ENCODE measurements at places on chromosomes 16 and 17.

DNA sequence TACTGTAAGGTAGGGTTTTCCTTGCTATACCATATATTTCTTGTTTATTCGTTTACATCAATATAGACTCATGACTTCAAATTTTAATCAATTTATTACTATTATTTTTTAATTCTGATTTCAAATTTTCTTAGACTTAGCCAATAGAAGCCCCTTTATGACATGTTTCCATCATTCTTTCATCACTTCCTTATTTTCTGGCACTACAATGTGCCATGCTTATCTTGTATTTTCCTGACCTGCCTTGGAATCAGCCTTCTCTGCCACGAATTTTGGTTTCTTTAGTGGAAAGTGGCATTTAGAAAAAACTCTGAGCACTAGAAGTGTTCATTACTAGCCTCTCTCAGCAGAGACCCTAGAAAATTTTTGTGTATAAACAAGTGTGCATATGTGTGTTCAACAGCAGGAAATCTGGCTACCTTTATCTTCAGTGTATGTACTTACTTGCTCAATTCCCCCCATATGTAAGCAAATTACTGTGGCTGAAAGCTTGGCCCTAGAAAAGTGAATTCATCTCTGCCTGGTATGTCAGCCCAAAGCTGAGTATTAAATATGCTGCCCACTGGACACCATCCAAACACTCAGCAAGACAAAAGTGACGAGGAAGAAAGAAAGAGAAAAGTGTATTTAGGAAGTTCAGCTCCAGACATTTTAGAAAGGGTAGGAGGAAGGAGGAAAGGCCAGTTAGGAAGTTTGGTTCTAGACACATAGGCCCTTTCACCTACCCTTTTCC, 4.0 kb downstream of the STXBP4 start:
- no peak for DNase-seq

- DNase-seq: no peak
Observed at GRCh38 chr17:29862127-29862526, 67.9 kb downstream of the SSH2 start.

- no peak for DNase-seq
Observed at GRCh38 chr16:80563066-80563465, 22.3 kb downstream of the DYNLRB2 start.

DNA sequence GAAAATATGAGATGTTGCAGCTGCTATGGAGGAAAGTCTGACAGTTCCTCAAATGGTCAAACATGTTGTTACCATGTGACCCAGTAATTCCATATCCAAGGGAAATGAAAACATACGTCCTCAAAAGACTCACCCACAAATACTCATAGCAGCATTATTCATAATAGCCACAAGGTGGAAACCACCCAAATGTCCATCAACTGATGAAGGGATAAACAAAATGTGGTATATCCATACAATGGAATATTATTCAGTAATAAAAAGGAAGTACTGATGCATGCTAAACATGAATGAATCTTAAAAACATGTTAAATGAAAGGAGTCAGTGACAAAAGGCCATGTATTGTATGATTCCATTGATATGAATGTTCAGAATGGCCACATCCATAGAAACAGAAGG, 140.2 kb downstream of the PITPNC1 start:
- no peak for DNase-seq

DNA sequence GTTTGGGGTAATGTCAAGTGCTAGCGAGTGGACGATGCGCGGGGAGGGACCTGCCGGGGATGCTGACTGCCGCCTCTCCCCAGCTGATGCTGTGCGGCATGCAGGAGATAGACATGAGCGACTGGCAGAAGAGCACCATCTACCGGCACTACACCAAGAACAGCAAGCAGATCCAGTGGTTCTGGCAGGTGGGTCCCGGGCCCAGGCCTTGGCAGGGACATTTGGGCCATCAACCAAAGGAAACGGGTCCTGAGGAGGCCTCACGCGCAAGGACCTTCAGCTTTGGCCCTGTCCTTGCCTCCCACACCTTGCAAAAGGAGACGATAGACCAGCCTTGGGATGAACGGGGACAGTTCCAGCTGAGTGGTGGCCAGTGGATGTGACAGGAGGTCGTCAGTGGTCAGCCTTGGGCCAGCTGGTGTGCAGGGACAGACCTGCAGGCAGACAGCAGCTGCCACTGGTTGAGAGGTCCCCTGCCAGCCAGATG, 13.6 kb upstream of the CLEC18A start:
- no peak for DNase-seq

- no peak for DNase-seq
Observed at GRCh38 chr17:2500446-2500845, 11.2 kb downstream of the METTL16 start.

GRCh38 chr16:4691666-4692412, 1.5 kb upstream of the NUDT16L1 start:
- no peak for DNase-seq

DNA sequence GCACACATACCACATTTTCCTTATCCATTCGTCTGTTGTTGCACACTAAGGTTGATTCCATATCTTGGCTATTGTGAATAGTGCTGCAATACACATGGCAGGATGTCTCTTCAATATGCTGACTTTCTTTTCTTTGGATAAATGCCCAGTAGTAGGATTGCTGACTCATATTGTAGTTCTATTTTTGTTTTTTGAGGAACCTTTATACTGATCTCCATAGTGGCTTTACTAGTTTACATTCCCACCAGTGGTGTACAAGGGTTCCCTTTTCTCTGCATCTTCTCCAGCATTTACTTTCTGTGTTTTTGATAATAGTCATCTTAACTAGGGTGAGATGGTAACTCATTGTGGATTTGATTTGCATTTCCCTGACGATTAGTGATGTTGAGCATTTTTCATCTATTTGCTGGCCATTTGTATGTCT, 118.1 kb downstream of the STXBP4 start:
- no peak for DNase-seq

- no peak for DNase-seq
Observed at GRCh38 chr17:7849751-7850504, 4.9 kb upstream of the TMEM88 start.

DNA sequence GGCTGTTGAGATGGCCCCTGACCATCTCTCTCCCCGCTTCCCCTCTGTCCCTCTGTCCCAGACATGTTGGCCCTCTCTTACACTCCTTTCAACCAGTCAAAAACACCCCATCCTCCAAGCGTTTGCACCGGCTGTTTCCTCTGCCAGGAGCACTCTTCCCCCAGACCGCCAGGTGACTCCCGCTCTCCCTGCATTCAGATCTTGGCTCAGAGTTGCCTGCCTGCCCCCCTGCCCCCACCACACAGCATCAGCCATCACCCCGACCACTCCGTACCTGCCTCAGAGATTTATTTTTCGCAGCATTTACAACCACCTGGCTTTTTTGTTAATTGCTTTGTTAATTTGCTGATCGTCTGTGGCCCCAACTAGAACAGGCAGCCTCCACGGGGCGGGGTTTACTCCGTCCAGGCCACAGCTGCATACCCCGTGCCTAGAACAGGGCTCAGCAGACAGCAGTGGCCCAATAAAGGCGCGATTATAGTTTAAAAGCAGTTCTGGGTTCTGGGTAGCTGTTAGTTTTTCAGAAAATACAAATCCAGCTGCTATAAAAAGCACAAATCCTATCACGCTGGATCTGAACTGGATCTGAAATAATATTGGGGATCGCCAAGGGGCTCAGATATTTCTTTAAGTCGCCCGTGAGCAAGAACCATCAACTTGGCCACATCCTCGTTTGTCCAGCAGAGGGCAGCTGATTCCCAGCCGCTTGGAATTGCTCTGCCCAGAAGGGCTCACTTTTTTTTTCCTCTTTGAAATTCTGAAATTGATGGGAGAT, 173.6 kb downstream of the IRF8 start:
- no peak for DNase-seq

DNA sequence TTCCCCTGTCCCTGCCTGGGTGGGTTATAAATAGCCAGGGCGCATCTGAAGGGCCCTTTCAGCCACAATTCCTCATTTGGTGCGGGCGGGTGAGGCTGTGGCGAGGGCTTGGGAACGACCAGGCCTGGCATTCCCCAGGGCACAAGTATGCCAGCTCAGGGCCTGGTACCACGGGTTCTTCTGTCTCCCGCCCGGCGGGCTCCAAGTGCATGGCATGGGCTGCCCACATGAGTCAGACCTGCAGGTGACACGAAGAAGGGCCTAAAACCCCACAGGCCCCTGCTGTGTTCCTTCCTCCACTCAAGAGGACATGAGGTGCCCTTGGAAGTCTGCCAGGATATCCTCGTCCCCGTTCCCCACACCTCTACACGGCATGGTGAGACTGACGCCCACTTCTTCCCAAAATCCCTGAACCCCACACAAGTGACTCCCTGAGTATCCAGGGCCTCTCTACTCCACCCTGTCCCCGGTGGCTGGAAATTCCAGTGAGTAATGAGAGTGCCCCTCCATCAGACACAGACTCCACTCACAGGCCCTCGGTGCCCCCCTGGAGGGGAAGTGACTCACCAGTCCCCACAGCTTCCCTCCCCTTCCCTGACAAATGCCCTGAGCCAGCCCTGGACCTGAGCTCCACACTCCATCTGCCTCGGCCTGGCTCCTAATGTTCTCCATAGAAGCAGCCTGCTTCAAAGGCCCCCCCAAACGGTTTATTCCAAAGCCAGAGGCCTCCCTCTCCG, 68.8 kb downstream of the ABR start:
- no peak for DNase-seq

- DNase-seq: no peak
Observed at GRCh38 chr16:49734331-49734730, 121.6 kb downstream of the ZNF423 start.

DNA sequence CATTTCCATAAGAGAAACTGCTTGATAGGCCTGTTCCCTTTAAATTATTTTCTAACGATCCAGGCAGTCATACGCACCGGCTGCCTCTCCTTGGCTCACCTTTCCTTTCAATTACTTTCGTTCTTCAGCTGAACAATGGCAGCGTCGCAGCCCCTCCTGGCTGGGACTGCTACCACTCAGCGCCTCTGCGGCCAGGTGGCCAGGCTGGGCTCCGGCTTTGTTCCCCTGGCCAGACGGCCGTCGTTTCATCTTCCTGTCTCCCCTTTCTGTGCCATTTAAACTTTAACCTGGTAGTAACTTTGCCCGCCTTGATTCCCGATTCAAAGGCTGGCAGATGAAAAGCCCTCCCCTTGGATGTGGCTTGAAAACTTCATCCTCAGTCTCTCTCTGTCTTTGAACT, 79.0 kb downstream of the C16orf78 start:
- DNase-seq: no peak

Data from COR-L47 (cell line).